SK-N-SH (cell line): ENCODE measurements at places on chromosomes 5 and 9. TPM values are rescaled to one million over a fixed set of nuclear protein-coding genes. Genes with fewer than 3 reads are reported as not detected.

Gene SCGB3A2
- not detected in 2 replicates for polyA plus RNA-seq

Gene SOX30
- 0.10 and 0.13 TPM in 2 replicates for polyA plus RNA-seq

Gene IGIP
- polyA plus RNA-seq = 0.72 and 0.99 TPM in 2 replicates

Gene PCDHGA12
- polyA plus RNA-seq = 0.03 and 0.05 TPM in 2 replicates

Gene FAM200C
- polyA plus RNA-seq = 1.5 and 2.2 TPM in 2 replicates

Gene ANKRD18B
- polyA plus RNA-seq = 2.3 and 2.7 TPM in 2 replicates

Gene GRM6
- not detected in 2 replicates for polyA plus RNA-seq

Gene SLCO6A1
- polyA plus RNA-seq = not detected in 2 replicates

Gene SLC2A8
- polyA plus RNA-seq = 15.1 and 18.7 TPM in 2 replicates

Gene CDH6
- 1.1 and 1.4 TPM in 2 replicates for polyA plus RNA-seq

Gene BTNL3
- polyA plus RNA-seq = not detected in 2 replicates

Gene C9orf72
- 4.0 and 6.1 TPM in 2 replicates for polyA plus RNA-seq

Gene HMGCS1
- polyA plus RNA-seq = 8.2 and 11.3 TPM in 2 replicates

DNA sequence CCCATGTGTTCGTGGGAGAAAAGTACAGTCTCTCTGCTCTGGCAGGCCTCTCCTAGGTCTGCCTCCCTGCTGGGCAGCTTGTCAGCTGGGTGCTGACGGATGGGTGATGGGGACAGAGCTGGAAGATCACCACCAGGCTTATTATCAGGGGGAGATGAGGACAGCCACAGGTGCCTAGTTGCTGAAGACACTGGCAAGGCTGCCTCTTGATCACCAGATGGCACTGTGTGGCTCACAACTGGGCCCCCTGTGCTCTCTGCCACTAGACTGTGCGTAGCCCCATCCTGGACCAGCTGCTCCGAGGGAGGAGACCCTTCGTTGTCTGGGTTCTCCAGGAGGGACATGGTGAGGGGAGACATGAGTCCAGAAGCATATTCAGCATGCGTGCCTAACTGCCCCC, 73.0 kb downstream of the KIF24 start:
- DNase-seq = peak; percentile 35

DNA sequence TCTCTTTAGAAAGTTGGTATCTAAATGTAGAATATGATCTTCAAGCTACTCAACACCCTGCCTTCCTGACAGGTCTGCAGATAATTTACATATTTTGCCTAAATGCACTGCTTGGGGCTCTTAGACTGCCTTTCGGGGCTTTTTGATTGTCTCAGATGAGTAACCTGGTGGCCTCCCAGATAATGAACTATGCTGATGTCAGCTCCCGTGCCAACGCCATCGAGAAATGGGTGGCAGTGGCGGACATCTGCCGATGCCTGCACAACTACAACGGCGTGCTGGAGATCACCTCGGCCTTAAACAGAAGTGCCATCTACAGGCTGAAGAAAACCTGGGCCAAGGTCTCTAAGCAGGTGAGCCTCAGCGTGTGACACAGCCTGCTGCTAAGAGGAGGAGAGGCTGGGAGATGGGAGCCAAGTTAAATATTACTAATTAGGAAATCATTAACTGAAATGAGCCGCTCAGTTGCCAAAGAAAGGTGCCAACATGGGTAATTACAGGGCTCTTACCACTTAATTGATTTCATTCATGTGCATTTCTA, 20.8 kb upstream of the CKMT2 start:
- no peak for DNase-seq

GRCh38 chr9:138063033-138063432, 185.5 kb downstream of the CACNA1B start:
- no peak for DNase-seq

DNA sequence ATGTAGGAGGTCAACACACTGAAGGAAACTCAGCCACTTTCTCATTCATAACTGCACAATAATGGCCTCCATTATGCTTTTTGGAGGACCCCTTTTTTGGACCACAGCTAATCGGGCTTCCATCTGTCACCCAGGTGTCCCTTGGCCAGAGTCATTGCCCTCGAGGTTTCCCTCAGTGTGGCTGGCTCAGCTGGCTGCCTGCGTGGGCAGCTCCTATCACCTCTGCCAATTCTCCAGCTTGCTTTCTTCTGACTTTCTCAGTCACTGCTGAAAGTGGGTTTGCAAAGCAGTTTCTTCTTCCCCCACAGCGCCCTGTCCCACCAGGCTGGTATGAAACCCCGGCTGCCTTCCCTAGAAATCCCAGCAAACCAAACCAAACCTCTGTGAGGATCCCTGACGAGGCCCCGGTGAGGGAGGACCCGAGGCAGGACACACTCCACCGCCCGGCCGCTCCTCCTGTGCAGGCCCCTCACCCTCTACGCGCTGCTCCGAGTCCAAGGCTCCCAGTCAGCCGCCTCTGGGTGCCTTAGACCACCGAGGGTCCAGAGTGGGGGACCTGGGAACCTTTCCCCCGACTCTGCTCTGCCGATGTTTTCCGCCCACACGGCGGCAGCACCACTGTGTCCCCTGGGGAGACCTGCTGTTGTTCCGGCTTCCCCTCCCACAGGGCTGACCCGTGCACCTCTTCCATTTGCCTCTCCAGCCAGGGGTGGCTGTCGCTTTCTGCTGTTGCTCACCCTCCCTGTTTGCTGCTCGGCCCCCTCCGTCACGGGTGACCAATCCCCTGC, 109.5 kb downstream of the TENT4A start:
- DNase-seq = no peak

GRCh38 chr9:116493183-116493860, 193.8 kb upstream of the TRIM32 start:
- DNase-seq = no peak

DNA sequence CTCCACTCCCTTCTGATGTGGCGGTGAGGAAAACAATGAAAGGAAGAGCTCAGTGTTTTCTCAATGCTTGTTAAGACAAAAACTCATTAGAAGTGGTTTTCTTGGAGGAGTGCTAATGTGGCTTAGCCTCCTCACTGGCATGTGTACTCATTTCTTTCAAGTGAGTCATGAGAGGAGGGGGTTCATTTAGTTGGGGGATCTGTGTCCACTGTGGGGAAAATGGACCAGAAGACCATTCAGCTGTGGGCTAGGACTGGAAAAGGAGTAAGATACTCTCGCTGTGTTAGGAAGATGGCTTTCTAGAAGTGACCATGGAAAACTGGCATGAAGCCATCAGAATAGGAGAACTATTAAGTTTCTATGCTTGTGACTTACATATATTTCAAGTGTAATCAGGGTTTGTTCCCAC, 23.5 kb downstream of the KLF9 start:
- no peak for DNase-seq

DNA sequence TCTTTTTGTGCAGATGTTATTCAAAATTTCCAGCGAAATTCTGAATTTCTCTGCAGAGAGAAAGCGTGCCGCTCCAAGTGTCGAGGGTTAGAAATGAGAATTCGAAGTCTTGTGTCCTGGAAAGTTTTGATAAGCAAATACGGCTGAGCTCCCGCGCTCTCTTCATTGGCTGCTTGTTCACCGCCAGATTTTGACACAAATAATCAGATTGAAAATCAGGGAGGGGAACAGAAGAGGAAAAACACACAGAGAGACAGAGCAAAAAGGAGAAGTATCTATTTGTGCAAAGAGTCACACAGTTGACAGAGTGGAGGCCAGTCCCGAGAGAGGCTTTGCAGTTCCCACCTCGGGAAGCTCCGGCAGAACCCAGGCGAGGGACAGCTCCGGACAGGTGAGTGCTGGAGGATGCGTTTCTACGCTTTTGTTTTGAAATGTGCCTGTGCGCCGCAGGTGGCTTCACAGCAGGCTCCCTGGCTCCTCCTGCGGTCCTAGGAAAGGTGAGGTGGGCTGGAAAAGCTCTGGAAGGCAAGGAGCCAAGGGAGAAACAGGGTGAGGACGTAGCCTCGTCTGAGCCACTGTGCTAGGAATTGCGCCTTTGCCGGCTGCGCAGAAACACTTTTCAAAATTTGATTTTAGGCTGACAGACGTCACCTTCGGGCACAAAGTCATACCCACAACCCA, at the start of gene GFI1B:
Gene GFI1B (plus strand): TSS at position 244 of the 681 bp plus-strand sequence. CDS start 7,985 bp downstream, outside the sequence.
- peak; percentile 16 for DNase-seq

DNA sequence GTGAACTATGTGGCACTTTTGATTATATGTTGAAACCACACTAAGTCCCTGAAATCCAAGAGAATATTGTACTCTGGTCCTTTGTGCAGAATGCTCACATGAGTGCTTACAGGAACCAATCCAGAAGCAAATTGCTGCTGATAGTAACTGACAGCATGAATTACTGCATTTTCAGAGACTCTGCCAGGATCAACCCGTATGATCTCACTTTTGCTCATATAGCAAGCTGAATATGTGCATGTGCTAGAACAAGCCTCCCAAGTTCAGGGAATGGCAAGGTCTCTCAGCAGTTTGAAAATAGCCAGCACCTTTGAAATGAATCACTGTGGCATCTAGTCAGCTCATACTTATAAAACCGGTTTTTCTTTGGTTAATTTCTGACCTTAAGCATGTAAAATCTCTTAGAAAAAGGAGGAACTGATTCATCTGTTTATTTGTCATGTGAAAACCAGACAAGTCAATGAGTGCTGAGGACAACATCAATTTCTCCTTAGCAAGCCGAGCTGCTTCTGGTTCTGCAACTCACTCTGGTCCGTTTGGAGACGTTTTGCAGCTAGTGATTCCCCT, 215.7 kb upstream of the ELL2 start:
- DNase-seq = peak; percentile 15

GRCh38 chr5:124454081-124454480, 292.4 kb downstream of the ZNF608 start:
- DNase-seq = no peak

- DNase-seq = no peak
Measured at GRCh38 chr5:160923936-160924710, 72.1 kb upstream of the ATP10B start.

DNA sequence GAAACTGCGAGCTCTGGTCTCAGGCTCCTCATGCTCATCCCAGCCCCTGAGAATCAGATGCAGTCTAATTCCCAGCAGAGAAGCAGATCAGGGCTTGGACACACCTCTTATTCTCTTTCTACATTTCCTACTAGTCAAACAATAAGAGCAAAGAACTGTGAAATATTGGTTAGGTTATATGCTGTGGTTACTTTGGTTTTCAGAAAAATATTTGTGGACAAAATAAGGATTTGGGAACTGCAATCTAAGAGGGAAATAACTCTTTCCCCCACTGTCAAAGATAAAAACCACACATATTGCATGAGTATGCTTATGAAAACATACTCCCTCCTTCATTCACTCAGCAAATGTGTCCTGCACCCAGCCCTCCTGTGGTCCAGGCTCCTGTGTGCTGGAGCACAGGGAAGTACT, 164.5 kb upstream of the S1PR3 start:
- DNase-seq = no peak

GRCh38 chr5:150780187-150780692, 1.7 kb downstream of the SMIM3 start:
- DNase-seq = no peak

- no peak for DNase-seq
Measured at GRCh38 chr5:178587763-178588611, 2.2 kb downstream of the COL23A1 start.

- DNase-seq = no peak
Measured at GRCh38 chr9:35910613-35911359, 1.5 kb downstream of the SPAAR start.

GRCh38 chr9:136576269-136576626, 30.4 kb upstream of the NOTCH1 start:
- no peak for DNase-seq

- DNase-seq = peak; percentile 49
Measured at GRCh38 chr5:43121913-43122484, 1.3 kb downstream of the ZNF131 start.

DNA sequence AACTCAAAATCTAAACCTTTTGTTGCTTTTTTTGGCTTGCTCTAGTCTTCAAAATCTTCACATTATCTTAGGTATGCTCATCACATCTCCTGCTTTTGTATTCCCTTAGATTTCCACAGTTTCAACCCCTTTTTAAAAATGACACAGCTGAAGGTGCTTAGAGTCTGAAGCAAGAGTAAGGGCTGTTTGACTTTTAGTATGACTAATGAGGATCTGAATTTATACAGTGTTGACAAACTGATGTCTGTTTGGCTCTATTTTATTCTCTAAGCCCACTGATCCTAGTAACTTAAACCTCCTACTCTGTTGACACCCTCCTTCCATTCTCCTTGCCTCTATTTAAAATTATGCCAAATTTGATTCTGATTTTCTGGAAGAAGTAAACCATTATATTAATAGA, 200.1 kb downstream of the MCTP1 start:
- no peak for DNase-seq

- no peak for DNase-seq
Measured at GRCh38 chr9:23611869-23612268, 214.2 kb downstream of the ELAVL2 start.

- no peak for DNase-seq
Measured at GRCh38 chr9:76732341-76732958, 31.8 kb upstream of the PCA3 start.

GRCh38 chr5:173472164-173472563, 143.9 kb upstream of the STC2 start:
- no peak for DNase-seq

GRCh38 chr9:128208386-128208785, 5.2 kb downstream of the DNM1 start:
- no peak for DNase-seq

GRCh38 chr9:33167972-33168461, 881 bp upstream of the B4GALT1 start:
- no peak for DNase-seq

- peak; percentile 85 for DNase-seq
Measured at GRCh38 chr9:128927731-128928411, 7.1 kb downstream of the PHYHD1 start.

DNA sequence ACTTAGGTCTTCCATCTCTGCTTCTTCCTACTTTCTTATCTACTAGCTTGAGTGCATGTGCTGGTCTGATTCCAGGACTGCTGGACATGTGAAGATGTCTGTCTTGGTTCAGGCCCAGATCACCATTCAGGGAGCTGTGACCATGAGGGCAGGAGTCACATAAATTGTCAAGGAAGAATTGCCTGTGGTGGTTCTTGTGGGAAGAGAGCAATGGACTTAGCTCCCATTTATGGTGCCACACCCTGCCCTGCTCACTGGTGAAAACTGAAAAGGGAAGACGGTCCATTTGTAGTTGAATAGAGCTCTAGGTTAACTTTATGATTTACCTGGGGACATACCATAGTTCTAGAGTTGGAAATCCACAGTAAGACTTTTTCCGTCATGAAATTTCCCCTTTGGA, 244.3 kb upstream of the ZNF608 start:
- DNase-seq = no peak

- no peak for DNase-seq
Measured at GRCh38 chr5:127697894-127698600, 5.1 kb upstream of the CCDC192 start.

DNA sequence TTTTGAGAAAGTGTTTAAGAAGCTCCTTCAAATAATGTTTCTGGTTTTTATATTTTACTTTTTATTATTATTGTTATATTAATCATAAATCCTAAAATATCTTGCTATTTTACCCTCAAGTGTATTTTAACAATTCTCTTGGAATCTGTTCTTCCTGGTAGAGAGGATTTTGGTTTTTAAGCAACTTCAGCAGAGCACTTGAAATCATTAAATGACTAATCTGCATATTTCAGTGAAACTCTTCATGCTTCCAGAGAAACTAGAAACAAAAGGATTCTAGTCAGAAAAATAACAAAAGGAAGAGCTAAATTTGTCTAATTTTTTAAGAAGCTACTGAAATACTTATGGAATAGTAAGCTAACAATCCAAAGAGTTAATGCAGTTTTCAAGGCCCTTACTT, 1057.3 kb downstream of the TLE1 start:
- DNase-seq = no peak

GRCh38 chr5:129460936-129461710, 1.0 kb downstream of the ADAMTS19 start:
- DNase-seq = peak; percentile 71
